ENCODE measurements at places on chromosomes 6 and 20.

GRCh38 chr20:54643761-54644160 is 168.4 kb downstream of the DOK5 start:
- DNase-seq = peak; percentile 33

GRCh38 chr20:7497985-7498384 is 442.3 kb downstream of the HAO1 start:
- peak; percentile 3 for DNase-seq

DNA sequence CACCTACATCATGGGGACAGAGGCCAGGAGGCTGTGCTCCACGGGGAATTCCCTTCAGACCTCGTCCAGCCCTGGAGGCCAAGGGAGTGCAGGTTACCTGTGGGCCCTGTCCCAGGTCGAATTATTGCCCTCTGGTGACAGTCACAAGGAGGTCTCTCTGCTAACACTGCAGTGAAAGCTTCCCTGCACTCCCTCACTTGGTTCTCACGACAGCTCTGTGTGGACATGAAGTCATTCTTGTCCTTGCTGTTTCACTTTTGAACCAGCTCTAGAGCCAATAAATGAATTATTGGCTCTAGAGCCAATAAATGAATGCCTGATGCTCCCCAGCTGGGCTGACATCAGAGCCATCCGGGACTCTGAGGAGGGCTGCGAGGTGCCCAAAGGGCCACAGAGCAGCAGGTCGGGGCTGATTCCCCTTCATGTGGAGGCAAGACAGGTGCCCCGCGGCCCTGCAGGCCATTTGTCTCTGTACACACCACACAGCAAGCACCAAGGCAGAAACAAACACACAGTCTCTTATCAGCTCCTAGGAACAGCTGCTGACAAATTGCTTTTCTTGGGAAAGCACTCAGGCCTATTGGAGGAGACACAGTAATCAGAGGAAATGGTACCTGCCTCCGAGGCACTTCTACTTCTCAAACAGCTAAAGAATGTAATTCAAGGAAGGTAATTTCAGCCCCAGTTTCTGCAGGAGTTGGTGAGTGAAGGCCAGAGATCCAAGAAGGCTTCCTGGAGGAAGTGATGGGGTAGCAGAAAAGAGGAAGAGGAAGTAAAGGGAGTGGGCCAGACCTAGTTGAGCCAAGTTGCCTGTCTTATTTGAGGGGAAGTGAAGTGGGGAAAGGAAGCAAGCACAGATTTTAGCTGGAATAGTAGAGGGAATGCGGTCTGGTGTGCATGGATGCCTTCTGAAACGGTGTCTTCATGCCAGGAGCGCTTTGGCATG is 27.5 kb upstream of the TBXT start:
- no peak for DNase-seq

DNA sequence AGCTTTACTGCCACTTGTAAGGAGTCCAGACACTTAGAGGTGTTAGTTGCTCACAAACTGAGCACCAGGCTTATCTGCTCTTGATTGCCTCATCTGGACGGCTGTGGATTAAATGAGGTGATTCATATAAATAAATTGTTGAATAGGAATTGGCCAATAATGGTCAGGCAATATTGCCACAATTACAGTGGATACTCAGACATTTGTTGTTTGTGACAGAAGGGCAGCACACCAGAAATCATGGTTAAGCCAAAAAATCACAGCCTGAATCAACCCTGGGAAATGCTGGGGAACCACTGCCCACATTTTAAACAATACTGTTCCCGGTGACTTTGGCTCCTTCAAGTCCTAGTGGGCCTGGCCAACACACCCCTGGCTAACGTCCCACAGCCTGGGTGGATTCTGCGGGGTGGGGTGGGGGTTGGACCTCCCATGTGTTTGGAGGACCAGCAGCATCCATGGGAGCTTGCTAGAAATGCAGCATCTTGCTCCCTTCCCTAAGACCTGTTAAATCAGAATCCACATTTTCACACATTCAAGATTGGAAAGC is 29.5 kb upstream of the SPDEF start:
- DNase-seq = no peak

GRCh38 chr6:158321960-158322359 is 9.7 kb downstream of the TULP4 start:
- DNase-seq = peak; percentile 13

DNA sequence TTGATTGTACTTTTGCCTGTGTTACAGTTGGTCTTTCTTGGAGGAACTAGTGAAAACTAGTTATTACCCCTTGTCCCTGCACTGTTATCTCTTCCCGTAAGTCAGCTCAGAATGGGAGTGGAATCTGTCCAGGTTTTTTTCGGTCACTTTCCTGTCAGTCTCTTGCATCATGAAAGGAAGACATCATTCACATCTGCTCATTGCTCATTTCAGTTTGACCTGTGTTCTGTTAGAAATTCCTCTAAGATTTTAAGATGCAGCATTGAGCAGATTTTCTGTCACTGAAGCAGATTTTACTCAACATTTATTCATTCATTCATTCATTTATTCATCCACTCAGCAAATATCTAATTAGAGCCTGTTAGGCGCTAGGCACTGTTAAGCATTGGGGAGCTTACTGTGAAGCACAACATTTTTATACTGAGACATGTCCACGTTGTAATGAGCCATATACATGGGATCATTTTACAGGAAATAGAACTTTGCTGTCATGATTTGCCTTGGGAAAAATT is 33.1 kb upstream of the HINT3 start:
- DNase-seq = no peak

- DNase-seq = peak; percentile 21
These were observed 224.9 kb downstream of the ANKRD60 start for GRCh38 chr20:58003525-58003924.

- no peak for DNase-seq
These were observed 244.2 kb downstream of the RFPL4B start for GRCh38 chr6:112591329-112591728.

GRCh38 chr6:115618256-115618655 is 442.4 kb downstream of the FRK start:
- no peak for DNase-seq

DNA sequence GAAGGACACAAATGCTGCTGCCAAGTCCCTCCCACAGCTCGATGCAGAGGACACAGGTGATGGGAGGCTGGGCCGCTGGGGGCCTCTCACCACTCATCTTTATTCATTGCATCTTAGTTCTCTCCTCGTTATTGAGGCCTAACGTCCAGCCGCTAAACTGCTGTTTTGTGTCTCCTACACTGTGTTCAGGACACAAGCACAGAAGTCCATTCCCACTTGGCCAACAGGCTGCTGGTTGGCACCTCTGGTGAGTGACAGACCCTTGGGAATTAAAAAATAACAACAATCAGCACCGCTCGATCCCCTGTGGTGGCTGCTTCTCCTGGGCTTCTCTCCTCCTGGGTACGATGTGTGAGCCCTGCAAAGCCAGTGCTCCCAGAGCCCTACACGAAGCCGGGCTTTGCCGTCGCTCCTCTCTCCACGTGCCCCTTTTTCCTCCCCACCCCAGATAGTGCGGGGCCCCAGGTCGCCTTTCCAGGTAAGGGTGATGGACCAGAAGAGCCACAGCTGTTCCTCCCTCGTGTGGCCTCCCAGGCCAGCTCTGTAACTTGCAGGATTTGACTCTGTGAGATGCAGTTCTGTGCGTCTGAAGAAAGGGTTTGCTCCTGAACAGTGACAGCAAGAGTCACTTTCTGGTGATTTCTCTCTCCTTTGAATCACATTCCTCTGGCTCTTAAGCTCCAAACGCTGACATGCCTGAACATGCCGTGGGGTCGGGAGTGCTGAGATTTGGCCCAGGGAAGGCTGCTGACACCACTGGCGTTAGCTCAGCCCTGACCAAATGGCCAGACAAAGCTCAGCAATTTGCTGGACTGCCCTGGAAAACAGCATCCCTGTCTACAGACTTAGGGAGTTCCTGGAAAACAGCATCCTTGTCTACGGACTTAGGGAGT is 59.3 kb downstream of the DLL1 start:
- peak; percentile 57 for DNase-seq

- no peak for DNase-seq
These were observed 327.0 kb downstream of the BMP2 start for GRCh38 chr20:7094438-7094997.

DNA sequence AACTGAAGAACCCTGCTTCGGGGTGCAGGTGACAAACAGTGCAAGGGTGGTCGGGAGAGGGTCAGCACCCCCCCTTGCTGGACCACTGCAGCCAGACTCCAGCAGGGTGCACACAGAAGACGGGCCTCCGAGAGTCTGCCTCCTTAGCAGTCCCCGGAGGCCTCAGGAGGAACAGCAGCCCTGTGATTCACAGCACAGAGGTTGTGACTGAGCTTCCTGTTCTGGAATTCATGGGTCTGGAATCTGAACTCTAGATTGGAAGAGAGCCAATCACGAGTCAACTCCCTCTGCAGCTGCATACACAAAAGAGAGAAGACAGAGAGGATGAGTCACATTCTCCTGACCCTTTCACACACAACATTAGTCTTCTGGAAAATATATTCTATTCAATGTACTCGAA is 249.0 kb upstream of the OPRM1 start:
- DNase-seq = peak; percentile 34

DNA sequence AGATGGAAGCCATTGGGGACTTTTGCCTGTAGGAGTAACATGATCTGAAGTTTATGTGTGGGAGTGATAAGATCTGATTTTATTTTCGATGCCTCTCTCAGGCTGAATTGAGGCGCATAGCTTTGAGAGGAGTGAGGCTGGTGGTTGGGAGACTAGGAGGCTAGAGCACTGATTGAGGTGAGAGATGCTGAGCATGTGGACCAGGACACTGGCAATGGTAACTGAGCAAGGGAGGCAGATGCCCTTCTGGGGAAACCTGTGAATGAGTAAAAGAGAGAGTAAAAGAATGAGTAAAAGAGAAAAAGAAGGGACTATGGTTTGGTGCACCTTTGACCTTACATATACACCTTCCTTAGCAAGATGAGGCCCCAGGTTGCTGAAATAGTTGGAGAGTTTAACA is 3.0 kb downstream of the RRP36 start:
- no peak for DNase-seq

DNA sequence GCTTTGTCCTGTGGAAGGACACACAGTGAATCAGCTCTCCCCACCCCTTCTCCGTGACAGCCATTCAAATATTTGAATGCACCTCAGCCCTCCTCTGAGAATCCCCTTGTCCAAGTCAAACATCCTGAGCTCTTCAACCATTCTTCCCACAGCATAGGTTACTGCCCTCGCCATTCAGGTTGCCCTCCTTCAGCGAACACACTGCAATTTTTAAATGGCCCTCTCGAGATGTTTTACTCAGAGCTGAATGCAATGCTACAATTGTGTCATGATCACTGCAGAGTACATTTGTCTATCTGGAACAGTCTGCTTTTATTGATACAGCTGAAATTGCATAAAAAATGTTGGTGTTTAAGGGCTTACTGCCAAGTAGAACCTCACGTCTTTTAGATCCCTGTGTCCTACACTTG is 48.9 kb downstream of the SLC2A12 start:
- no peak for DNase-seq

DNA sequence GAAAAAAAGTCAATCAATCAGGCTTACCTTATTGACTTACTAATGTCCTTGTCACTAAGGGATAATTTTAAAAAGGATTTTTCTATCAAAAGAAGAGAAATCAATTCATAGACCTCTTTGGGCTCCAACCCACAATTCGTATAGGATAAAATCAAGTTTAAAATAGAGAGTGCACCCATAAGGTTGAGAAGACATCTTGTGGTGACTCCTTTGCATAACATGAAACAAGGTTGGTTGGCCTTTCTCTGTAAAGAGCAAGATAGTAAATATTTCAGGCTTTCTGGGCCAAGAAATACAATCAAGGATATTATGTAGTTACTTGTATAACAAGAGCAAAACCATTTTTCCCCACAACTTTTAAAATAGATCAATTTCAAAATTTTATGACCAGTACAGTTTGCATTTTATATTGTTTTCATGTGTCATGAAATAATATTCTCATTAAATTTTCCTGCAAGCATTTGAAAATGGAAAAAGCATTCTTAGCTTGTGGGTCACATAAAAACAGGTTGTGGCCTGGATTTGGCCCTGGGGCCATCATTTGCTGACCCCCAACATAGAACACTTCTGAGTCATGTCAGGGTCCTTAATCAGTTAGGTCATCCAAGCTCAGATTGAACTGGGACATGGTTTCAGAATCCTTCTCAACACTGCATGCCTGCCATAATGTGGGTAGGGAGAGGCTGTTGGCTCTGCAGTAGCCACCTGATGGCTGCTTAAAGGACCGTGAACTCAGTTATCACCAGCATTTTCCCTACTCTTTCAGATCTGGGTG is 76.7 kb downstream of the MYB start:
- DNase-seq = no peak

- DNase-seq = no peak
These were observed 173.6 kb downstream of the ANKRD60 start for GRCh38 chr20:58054780-58055373.

DNA sequence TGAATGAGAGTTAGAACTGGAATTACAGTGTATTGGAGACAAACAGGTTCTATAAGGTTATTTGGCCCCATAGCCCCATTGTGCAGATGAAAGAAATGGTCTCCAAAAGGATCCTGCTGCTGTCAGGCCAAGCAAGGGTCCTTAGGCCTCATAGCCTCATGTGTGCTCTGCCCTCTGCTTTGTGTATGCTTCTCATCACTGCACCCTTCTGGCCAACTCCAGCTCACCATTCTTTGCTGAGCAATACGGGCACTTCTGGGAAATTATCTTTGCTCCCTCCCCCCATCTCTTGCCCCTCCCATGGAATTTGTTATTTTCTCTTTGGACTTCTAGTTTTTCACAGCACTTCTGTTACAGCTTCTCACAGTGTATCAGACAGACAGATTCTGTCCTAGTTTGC is 298.8 kb downstream of the FOXA2 start:
- DNase-seq = no peak

GRCh38 chr6:36739947-36740817 is 42.6 kb downstream of the RAB44 start:
- peak; percentile 61 for DNase-seq

- no peak for DNase-seq
These were observed 66.5 kb upstream of the TFB1M start for GRCh38 chr6:155380666-155381332.

DNA sequence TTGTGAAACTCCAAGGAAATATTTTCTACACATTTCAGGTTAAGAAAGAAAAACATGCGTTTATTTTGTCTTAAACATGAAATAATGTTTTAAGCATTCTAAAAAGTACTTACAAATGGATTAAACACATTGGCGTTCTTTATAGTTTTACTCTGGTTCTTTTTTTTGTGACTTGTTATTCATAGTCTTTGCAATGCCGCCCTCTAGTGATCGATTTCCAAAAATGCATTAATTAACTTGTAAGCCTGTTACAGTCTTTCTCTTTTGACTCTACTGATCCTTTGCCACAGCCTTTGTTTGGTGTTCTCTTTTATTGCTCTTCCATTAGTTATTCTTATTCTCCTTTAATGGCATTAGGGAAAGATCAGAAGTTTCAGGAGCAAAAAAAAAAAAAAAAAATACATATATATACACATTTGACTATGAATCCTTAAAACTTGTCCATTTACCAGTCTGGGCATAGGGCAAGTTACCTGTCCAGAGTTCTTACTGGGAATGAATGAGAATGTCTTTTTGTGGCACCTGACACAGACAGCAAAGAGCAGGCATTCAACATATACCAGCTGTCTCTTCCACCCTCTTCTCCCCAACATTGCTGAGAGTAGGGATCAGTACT is 59.9 kb downstream of the MACROD2 start:
- peak; percentile 26 for DNase-seq

All from AG08396 (cell line).